ENCODE measurements at places on chromosomes 13 and 19.

DNA sequence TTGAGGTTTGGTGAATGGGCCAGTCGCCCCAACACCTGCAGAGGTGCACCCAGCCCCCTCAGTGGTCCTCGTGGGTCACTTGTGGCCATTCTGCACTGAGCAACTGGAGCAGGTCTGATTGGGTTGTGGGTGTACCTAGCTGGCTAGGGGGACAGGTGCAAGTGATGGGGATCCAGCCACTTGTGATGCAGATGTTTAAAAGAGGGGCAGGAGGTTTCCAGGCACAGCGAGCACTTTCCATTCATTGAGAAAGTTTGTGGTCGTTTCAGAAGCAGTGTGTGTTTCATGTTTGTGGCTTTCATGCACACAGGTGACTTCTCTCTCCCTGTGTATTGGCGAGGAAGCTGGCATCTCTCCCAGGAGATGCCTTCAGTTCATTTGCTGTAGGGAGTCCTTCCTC is 34.7 kb downstream of the TSSK6 start:
- DNase-seq: no peak

- no peak for DNase-seq
These were observed 25.3 kb downstream of the NAXD start for GRCh38 chr13:110640591-110641029.

- DNase-seq: no peak
These were observed 28.7 kb upstream of the F2RL3 start for GRCh38 chr19:16860118-16860517.

DNA sequence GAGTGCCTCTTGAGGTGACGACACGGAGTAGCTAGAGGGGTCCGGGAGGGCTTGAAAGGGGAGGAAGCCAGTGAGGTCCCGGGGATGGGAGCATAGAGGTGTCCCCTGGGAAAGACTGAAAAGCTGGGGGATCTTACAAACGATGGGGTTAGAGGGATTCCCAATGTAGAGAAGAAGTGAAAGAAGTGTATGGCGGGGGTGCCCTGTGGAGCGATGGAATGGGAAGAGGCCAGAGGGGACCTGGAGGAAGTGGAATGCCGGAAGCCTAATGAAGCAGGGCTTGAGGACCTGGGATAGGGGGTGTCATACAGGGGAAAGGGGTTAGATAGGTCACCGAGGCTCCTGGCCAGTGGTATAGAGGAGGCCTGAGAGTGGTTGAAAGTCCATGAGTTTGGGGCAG is 580 bp downstream of the AP2A1 start:
- DNase-seq: no peak

DNA sequence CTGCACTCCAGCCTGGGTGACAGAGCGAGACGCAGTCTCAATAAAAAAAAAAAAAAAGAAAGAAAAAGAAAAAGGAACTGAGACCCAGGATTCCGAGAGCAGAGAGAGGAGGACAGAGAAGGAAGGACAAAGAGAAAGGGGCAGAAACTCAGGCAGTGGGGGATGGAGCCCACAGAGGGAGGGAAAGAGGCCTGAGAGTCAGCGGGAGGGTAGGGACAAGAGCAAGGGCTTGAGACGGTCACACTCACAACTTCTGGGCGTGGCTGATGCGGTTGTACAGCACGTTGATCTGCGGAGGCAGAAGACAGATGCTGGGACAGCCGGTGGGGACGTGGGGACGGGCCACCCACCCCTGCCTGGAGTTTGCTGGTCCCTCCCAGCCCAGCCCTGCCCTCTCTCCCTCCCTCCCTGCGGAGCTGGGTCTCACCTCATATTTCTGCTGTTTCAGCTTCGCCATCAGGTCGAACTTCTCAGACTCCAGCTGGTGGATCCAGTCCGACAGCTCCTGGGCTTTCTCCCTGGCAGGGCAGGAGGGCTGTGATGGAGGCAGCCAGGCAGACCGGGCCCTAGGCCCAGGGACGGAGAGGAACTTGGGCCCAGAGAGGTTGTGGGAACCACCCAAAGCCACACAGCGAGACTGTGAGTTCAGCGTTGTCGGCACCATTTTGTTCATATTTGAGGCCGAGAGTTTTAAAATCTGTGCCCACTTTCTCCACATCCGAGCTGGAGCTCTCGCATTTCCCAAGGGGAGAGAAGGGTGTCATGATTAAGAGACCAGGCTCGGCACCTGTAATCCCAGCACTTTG is 15.2 kb downstream of the TNNT1 start:
- DNase-seq: no peak

DNA sequence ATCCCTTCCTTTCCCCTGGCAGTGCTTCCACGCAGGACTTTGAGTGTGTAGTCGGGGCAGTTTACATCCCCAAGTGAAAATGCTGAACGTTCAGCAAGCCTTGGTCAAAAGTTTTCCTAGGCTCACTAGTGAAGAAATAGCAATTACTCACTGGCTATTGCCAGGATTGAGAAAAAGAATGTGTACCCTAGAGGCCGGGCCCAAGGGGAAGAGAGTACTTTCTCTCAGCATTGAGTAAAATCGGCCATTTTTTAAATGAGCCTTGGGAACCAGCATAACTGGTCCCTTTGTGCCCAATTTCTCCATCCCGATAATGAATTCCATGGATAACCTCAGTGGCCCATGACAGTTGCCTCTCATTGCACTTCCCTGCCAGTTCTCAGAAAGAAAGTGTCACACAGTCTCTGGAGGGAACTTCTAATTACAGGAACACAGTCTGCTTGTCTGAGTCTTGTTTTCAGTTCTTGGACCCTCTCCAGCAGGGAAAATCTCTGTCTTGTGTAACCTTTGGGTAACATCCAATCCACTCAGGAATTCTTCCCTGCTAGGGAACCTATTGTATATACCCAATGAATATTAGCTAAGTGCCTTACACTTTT is 7.3 kb upstream of the OR7D2 start:
- no peak for DNase-seq

DNA sequence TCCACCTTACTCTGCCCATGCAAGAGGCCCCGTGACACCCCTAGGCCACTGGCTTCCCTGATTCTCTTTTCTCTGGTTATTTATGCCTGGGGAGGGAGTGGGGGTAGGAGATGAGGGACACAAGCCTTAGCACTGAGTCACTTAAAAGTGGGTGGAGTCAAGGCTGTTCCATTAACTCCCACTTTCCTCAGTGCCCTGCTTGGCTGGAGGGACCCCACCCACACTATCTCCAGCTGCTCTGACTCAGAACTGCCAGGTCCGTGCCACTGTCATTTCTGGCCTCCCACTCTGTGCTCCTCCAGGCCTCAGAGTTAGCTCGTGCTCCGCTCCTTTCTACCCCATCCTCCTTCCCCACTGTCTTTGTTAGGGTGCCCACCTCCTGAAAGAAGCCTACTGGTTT is 113.4 kb upstream of the UQCRFS1 start:
- peak; percentile 64 for DNase-seq
